Breast epithelium (tissue), 4 donors: ENCODE measurements at places on chromosomes 16 and 17. TPM values are rescaled to one million over a fixed set of nuclear protein-coding genes. Genes with fewer than 3 reads are reported as not detected.

GRCh38 chr16:68367030-68367429 is 56.2 kb downstream of the PRMT7 start:
- DNase-seq: no peak

Gene GRB7
- total RNA-seq: not detected

GRCh38 chr17:65093930-65094329 is 37.4 kb upstream of the GNA13 start:
- DNase-seq: no peak

- DNase-seq: no peak
These were observed 4.3 kb downstream of the SNX11 start for GRCh38 chr17:48111937-48112241.

DNA sequence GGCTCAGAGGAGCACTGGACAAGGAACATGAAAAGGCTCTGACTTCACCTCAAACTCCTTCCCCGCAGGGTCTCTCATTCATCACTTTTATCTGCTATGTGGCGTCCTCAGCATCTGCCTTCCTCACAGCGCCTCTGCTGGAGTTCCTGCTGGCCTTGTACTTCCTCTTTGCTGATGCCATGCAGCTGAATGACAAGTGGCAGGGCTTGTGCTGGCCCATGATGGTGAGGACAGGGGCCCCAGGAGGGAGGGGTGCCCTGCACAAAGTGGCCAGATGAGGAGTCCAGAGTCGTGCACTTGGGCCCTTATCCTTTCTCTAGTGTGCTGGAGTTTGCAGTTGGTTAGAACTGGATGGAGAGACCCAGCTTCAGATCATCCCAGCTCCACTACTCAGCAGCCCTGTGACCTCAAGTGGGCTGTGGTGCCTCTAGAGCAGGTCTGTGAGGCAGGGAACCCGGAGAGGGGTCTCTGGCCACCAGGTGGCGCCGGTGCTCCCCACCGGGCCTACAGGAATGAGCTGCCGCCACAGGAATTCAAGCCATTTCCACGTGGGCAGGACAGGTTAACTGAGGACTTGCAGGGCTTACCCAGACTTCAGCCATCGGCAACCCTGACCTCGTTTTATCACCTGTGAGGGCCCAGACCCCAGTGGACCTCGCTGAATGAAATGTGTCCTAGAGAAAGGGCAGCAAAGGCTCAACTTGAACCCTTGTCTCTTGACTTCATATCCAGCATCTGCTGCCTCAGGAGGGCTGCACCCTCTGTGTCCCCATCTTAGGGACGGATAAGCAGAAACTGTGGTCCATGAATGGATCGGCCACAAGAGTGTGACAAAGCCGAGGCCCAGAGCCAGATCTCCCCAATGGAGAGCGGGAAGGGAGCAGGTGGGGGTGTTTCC is 4.0 kb downstream of the CMTM3 start:
- DNase-seq: peak; percentile 89

DNA sequence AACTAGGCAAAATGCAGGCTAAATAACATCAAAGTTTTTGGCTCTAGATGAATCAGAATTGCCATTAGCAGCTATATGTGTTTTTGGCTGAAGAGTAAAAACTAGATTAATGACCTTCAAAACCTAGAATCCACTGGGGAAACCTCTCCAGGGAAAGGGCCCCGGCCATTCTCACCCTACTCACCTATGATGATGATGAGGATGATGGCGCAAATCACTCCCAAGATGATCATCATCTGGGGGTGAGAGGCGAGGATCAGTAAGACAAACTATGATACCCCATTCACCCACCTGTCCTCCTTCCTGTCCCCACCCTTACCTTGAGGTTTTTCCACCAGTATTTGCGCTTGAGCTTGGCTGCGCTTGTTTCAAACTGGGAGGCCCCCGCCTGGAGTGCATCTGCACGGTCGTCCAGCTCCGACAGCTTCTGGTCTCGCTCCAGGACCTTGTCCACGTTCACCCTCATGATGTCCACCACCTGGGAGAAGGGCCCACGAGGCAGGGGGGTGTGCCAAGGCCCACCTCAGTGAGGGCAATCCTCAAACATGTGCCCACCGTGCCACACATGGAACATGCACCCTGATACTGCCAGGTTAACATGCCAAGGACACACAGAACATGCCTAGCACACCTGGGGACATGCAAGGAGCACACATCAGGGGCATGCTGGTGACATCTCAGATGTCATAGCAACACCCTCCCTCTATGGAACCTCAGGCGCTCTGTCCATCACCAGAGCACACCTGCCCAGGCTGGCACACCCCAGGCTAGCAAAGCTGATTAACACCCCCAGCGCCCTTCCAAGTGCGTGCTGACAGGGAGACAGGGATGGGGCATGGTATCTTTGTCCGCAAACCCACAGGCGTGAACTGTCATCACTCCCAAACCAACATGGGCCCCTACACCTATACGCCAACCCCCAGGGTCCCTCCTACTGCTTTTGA is 1.2 kb downstream of the VAMP2 start:
- no peak for DNase-seq

DNA sequence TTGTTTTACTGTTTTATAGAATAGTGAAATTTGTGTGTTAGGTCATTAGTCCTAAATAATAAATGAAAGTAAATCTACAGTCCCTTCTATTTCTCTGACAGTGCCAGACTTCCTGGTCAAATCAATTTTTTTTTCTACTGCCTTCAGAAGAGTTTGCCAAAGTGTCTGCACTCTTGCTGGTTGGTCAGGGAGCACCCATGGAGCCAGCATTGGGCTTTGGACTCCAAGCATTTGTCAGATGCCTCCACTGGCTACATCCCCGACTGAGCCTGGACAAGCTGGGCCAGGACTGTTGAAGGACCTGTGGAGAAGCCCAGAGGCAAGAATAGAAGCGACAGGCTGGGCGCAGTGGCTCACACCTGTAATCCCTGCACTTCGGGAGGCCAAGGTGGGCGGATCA is 53.7 kb downstream of the ELAC2 start:
- DNase-seq: no peak

GRCh38 chr17:64217249-64217691 is 45.8 kb downstream of the TEX2 start:
- DNase-seq: no peak

GRCh38 chr17:45414990-45415881 is 17.4 kb downstream of the ARHGAP27 start:
- no peak for DNase-seq

GRCh38 chr17:29341726-29342125 is 47.8 kb upstream of the NUFIP2 start:
- no peak for DNase-seq

Gene PROCA1
- 2.3 TPM for total RNA-seq

- peak; percentile 79 for DNase-seq
These were observed 9.3 kb downstream of the GJD3 start for GRCh38 chr17:40355123-40355803.

- no peak for DNase-seq
These were observed 11.7 kb downstream of the ZNHIT3 start for GRCh38 chr17:36498155-36498554.

DNA sequence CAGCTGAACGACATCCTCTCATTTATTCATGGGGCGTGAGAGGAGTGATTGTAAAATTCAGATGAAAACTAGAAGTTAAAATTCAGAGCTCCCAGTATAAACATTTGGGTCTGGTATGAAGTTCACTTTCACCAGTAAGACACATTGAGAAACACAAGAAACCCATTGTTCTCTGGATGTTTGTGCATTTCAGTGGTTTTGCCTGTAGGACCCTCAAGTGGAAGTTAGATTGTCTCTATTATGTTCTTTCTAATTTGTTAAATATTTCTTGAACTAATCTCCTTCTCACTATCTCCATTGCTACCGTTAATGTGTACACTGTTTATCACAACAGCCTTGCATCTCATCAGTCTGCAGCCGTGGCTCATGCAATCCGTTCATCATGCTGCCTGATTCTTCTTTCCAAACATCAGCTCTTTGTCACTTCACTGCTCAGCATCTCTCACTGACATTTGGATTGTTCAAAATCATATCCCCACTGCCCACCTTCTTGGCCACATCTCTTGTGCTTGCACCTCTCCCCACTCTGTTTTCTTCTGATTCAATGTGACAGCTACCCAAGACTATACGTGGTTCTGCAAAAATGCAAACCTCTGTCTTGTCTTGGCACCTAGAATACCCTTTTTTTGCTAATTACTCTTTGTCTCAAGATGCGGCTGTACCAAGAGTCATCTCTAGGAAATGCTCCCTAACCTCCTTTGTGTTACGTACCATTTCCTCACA is 49.5 kb downstream of the HLF start:
- no peak for DNase-seq

Gene TUBB3
- total RNA-seq: 1.8 TPM

Gene DNAH9
- total RNA-seq: 3.5 TPM

GRCh38 chr16:84967828-84968227 is 43.5 kb downstream of the ZDHHC7 start:
- DNase-seq: no peak

Gene SLC43A2
- 13.8 TPM for total RNA-seq

GRCh38 chr16:2428051-2428783 is 1.0 kb upstream of the CCNF start:
- no peak for DNase-seq

- no peak for DNase-seq
These were observed 14.8 kb downstream of the TEKT5 start for GRCh38 chr16:10679921-10680320.

Gene RASL10B
- total RNA-seq: 27.8 TPM

DNA sequence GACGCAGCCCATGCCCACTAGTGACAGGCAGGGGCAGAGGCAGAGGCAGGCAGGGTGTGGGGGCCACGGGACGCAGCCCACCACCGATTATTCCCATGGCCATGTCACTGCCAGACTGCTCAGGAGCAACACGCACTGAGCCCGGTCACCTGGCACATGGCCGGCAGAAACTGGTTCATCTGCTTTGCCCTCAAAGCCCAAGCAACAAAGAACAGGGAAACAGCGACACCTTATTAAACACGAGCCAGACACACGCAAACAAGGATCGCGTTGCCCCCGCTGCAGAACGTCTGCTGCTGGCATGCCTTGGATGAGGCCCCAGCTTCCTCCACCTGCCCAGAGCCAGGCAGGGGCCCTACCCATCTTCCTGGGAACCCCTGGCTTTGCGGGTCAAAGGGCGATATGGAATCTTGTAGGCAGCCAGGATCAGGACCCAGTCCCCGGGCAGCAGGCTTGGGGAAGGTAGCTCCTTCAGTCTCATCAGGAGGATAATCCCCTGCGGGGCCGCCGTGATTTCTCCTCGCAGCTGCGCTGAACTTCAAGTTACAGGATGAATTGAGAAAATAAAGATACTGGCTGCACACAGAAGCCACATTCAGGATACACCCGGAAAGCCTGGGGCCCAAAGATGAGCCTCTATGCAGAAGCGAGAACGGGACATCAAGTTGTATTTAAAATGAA is 4.8 kb downstream of the TBC1D16 start:
- peak; percentile 92 for DNase-seq

Gene DNAAF8
- 2.3 TPM for total RNA-seq

GRCh38 chr17:19709841-19710240 is 6.5 kb downstream of the SLC47A2 start:
- peak; percentile 14 for DNase-seq

Gene AURKB
- total RNA-seq: 1.6 TPM

Gene FA2H
- total RNA-seq: not detected

GRCh38 chr17:32445074-32445415 is 735 bp downstream of the PSMD11 start:
- DNase-seq: no peak

DNA sequence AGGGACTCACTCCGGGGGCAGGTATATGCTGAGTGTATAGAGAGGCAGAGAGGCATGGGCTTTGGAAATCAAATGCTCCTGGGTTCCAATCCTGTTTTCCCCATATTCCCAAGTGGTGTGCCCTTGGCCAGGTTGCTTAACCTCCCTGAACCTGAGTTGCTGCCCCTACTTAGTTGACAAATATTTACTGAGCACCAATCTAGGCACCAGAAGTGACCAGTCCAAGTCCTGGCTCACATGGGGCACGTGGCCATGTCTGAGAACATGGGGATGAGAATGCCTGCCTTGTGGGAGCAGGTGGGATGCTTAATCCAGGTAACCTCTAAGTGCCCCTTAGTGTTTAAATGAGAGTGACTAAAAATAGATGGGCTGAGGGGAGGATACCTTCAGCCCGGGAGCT is 4.2 kb downstream of the SOCS3 start:
- no peak for DNase-seq

DNA sequence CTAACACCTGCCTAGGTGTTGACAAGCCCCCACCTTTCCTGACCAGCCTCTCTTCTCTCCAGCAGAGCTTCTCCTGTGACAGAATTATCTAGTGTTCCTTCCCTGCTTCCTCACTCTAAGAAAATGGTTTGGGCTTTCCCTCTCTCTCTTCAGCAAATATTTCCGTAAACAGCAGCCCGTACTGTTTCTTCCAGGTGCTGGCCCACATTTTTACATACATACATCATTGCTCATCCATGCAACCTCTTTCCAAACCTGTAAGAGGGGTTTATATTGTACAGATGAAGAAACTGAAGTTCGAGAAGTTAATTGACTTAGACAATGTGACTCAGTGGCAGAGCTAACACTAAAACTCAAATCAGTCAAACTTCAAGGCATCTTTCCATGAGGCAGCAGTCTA is 569 bp upstream of the TEKT3 start:
- no peak for DNase-seq

DNA sequence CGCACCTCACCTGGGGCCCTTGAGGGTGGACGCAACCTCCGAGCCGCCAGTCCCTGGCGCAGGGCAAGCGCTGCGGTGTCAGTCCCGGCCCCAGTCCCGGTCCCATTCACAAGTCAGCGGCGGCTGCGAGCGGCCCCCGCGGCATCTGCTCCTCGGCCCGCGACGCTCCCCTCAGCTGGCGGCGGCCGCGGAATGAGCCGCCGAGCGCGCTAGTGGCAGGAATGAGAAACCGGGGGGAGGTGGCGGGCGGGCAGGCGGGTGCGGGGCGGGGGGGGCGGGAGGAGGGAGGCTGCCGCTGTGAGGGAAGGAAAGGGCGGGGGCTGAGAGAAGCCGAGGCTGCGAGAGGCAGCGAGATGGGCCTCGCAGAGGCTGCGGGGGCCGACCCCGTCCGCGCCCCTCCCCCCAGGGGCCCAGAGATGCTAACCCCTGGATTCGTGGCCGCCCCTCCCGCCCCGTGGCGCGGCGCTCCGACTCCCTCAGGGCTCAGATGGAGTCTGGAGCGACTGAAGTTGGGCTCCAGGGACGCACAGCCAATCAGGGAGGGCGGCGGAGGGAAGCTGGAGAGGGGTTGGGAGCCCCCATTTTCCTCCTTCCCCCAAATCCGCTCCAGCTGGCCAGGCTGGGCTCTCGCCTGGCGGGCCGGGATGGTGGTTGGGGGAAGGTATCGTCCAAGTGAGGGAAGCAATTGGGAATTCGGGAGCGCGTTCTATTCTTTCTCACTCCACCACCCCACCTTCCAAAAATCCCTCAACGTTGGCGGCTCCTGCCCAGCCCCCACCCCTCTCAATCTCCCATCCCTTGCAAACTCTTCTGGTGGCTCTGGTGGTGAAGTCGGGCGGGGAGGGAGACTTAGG is at the start of gene CDH11:
Gene CDH11 (minus strand): TSS at position 194 of the 854 bp plus-strand sequence. CDS start 117,194 bp downstream, outside the sequence.
- DNase-seq: peak; percentile 51

GRCh38 chr17:82014432-82014831 is 8.2 kb downstream of the CENPX start:
- DNase-seq: no peak

GRCh38 chr16:7404217-7404616 is 71.6 kb downstream of the RBFOX1 start:
- DNase-seq: no peak
